ENCODE measurements at places on chromosomes 1 and 21.

GRCh38 chr1:112762541-112763500 is 47.7 kb upstream of the PPM1J start:
- DNase-seq, result peak; percentile 73

- DNase-seq, result peak; percentile 59
These were observed 287.1 kb upstream of the ADGRL4 start for GRCh38 chr1:79293611-79294010.

DNA sequence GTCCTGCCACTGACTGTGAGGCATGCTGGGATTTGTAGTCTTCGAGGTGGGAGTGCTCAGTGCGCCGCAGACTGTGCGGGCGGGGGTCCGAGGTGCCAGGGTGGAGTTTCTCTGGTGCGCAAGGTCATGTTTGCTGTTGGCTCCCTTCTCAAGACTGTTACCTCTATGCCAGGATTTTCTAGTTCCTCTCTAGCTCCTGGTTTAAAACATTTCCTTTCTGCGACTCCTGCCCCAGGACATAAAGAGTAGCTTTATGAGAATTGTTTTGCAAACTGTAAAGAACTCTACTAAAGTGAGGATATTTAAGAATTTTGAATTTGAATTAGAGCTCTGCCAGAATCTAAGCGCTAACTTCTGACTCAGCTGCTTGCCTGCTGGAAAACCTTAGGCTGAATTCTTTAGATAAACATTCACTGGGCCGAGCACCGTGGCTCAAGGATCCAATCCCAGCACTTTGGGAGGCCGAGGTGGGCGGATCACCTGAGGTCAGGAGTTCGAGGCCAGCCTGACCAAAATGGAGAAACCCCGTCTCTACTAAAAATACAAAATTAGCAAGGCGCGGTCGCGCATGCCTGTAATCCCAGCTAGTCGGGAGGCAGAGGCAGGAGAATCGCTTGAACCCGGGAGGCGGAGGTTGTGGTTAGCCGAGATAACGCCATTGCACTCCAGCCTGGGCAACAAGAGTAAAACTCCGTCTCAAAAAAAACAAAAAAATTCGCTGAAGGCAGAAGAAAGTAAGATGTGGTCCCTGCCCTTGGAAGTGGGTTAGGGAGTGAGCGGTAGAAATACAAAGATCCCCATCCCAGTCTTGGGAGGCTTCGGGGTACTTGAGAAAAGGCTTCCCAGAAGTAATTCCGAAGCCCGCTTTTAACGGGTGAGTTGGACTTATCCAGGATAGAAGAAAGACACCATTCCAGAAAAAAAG is 992 bp upstream of the USP48 start:
- DNase-seq, result no peak

DNA sequence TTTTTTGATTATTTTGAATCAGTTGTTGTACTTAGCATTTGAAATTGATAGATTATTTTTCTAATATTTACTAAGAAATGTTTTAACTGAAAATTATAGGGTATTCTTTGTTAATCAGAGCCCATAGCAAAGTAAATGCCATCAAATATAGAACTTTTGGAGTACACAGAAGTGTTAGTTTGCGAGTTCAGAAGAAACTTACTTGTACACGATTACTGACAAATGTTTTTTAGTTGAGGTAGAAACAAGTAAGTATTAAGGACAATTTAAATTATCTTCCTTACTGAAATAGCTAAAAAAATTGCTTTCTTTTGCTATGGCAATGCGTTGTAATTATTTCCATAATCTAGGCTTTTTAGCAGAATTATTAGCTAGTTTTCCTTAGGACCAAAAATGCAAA is 692.2 kb downstream of the USP25 start:
- no peak for DNase-seq

DNA sequence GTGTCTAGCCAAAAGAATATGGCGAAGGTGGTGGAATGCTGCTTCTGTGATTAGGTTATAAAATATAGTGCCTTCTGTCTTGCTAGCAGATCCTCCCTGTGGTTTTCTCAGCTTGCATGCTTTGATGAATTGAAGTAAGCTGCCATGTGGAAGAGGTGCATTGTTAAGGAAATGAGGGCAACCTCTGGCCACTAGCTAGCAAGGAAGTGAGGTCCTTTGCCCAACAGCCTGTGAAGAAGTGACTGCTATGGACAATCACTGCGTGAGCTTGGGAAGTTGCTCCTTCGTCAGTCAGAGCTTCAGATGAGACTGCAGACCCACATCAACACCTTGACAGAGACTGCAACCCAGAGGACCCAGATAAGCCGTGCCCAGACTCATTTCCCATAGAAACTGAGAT is 109.4 kb downstream of the GIPC2 start:
- DNase-seq, result no peak

DNA sequence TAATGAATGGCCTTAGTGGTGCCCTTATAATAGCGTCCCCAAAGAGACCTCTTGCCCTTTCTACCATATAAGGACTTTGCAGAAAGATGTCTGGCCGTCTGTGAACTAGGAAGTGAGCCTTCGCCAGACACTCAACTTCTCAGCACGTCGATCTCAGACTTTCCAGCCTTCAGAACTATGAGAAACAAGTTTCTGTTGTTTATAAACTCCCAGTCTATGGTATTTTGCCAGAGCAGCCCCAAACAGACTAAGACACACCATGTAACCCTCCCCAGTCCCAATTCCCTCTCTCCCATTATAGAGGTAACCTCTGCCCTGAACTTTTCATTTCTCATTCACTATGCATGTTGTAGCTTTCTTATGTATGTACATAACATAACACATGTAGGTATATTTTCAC is 55.7 kb downstream of the NID1 start:
- DNase-seq, result no peak

- no peak for DNase-seq
These were observed 33.9 kb upstream of the GRIK3 start for GRCh38 chr1:37068260-37068659.

Measured in skeletal muscle cell (primary cell).